ENCODE measurements at places on chromosomes 11 and 22. TPM values are rescaled to one million over a fixed set of nuclear protein-coding genes. Genes with fewer than 3 reads are reported as not detected.
A peak's percentile ranks its signal among the peaks of the same experiment; 100 is the strongest.

- no peak for DNase-seq
Observed at GRCh38 chr11:94450048-94450447, 43.6 kb downstream of the MRE11 start.

Gene GDPD4
- total RNA-seq, result not detected

Gene OR10A2
- not detected for total RNA-seq

DNA sequence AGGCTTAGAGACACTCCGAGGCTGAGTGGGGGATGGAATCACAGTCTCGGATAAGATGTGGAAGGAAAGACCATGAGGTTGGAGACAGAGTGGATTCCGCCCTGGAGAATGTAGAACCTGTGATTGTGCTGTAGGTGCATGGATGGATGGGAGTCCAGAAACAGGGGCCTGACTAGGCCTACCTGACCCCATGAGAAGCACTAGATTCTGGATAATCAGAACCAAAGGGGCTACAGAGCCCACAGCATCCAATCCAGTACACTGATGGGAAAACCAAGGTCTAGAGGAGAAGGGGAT lies 32.3 kb upstream of the FCHSD2 start:
- no peak for DNase-seq

Gene POU2AF2
- total RNA-seq, result not detected

GRCh38 chr11:111531136-111531535 lies 9.4 kb upstream of the LAYN start:
- DNase-seq, result peak; percentile 62

DNA sequence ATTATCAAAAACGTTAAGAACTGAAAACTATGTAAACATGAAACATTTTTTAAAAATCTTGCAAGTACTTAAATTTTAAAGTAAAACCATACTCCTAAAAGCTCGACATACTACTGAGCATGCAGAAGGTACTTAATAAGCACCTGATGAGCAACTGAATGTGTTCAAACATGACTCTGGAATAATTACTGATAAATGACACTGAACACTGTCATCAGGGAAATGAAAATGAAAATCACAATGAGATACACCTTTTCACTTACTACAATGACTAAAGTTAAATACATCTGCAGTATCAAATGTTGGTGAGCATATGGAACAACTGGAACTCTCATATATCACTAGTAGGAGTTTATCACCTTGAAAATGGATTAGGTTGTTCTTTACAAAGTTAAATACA lies 65.2 kb downstream of the PICALM start:
- DNase-seq, result no peak

DNA sequence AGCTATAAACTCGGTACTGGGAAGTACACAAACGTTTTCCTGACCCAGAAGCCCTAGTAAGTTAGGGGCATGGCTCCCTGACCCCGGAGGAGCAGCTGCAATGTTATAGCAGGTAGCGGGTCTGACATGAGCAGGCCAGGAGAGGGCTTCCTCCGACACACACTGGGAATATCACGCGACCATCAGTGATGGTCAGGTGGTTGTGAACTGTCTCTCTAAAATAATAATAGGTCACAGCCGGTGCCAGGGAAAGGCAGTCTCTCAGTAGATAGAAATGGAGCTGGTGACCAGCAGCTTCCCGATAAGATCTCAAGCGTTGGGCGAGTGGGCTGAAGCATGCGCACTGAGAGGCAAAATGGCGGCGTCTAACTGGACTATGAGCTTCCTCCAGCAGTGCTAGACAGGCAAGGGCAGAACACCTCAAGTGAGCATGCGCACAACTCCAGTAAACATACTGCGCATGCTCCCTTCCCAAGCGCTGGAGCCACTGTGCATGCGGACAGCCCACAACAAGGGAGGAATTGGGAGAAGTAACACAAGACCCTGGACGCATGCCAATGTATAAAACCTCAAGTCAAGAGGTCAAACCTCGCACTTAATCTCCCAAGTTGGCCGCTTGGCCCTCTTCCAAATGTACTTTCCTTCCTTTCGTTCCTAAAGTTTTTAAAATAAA lies 22.3 kb upstream of the TESMIN start:
- DNase-seq, result peak; percentile 18

Gene HPX
- 0.59 TPM for total RNA-seq

Gene GLYATL2
- 1.1 TPM for total RNA-seq

DNA sequence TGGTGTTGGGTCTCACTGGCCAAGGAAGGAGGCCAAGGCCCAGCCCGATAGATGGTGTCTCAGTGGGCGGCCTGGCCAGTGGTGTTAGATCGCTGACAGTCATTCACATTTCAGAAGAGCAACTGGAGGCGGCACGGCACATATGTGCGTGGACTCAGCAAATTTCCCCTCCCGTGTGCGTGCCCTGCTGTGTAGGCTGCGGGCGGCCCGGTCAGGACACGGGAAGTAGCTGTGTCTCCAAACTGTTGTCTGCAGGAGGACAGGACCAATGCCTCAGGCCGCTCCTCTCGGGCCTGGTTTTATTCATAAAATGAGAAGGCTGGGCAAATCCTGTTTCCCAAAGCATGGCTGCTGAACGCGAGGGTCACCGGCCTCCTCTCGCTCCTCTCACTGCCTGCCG lies 711.7 kb downstream of the BRD1 start:
- DNase-seq, result peak; percentile 63

GRCh38 chr11:39220069-39220468 lies 2239.4 kb downstream of the LRRC4C start:
- no peak for DNase-seq

GRCh38 chr22:33109514-33110430 lies 51.6 kb upstream of the SYN3 start:
- DNase-seq, result no peak

Gene OR52E8
- not detected for total RNA-seq

DNA sequence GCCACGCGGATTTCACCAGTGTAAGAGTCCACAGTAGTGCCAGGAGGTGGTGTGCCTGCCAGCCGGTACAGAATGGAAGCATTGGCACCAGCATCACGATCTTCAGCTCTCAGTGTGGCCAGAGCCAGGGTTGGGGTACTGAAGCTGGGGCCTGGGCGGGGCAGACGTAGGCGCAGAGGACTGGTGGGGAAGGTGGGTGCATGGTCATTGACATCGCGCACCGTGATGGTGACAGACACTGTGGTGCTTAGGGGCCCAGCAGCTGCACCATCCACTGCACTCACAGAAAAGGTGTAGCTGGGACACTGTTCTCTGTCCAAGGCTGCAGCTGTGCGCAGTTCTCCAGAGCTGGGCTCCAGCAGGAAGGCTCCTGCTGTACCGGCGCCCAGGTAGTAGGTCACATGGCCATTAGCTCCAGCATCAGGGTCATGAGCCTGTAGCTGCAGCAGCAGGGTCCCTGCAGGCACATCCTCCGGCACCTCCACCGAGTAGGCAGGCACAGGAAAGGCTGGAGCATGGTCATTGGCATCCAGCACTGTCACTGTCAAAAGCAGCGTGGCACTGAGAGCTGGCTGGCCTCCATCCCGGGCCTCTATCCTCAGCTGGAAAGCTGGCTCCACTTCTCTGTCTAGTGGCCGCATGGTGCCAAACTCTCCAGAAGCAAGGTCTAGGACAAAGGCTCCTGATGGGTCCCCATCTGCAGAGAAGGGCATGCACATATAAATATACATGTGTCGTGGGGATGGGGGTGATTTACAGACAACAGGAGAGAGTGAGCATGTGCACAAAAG lies 7.9 kb upstream of the TPP1 start:
- DNase-seq, result peak; percentile 92

DNA sequence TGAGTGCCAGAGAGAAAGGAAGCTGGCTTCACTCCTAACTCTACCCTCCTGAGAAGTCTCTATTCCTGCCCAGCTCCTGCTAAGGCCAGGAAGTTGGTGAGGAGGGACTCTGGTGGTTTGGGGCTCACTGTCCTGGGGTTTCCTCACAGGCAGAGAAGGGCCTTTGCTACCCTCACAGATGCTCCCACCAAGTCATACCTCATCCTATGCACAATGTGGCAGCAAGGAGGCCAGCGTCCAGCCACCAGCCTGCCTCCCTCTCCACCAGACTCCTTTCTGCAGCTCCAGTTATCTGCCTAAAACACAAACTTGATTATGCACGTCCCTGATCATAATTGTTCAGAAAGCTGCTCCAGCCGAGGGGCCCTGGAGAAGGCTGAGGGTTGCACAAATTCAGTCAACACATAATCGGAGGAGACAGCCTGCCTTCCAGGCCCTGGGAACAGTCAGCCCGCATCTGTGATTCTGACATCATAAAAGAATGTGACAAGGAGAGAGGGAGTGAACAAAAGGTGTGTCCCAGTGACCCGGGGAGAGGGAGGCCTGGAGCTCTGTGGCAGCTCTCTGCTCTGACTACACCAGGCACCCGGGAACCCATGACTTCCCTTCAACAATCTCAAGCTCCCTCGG lies 28.8 kb downstream of the DKK3 start:
- DNase-seq, result no peak

- peak; percentile 17 for DNase-seq
Observed at GRCh38 chr11:68329978-68330699, 17.7 kb downstream of the LRP5 start.

Gene FIBIN
- total RNA-seq, result 30.0 TPM

- DNase-seq, result no peak
Observed at GRCh38 chr22:26662160-26662559, 4.8 kb downstream of the MIAT start.

Data from osteoblast (primary cell).